ENCODE measurements at places on chromosomes 1 and 21.

- DNase-seq: no peak
Measured at GRCh38 chr1:173255214-173255813, 48.2 kb upstream of the TNFSF4 start.

DNA sequence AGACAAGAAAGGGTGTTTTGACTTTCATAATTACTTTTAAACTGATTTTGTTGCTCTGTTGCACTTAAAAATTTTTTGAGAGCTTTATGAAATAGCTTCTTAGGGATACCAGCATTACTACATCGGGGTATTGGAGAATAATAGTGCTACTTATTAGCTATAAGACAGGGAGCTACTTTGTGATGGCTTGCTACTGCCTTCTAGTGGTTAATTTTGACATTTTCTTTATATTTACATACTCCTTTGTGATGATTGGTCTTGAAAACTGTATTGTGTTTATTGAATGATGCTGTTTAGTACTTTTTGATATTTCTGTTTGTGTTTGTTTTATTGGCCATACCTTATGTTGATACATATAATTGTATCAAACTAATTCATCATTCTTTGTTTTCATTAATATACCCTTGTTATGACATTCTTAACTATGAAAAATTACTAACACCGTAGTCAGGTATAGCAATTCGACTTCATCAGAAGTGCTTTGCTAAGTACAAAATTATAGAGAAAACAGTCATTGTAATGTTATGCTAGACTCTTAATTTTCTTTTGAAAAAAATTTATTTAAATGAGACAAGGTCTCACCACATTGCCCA is 85.5 kb downstream of the CLIC4 start:
- no peak for DNase-seq

DNA sequence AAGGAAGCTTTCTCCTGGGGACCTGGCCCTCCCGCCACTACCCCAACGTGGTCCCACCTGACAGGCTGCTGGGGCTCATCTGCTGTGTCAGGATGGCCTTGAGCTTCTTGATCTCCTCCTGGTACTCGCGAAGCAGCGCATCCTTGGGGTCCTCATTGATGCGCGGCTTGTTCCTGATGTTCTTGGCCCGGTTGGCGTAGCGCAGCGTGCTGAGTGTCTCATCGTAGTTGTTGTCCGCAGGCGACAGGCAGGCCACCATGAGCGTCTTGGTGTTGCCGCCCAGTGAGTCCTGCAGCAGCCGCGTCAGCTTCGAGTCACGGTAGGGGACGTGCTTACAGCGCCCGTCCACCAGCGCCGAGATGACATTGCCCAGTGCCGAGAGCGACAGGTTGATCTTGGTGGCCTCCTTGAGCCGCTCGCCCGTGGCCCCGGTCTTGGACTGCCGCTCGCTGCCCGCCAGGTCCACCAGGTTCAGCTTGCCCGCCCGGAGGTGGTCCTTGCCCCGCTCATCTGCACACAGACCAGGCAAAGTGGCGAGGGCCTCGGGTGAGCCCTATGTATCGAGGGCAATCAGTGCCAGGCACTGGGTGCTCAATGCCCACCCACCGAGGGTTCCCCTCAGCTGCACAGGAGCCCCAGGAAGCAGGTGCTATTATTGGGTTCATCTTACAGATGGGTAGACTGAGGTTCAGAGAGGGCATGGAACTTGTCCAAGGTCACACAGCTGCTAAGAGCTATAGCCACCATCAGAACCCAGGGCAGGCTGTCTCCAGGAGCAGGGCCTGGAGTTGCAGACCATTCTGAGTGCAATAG is 13.2 kb downstream of the KIF17 start:
- DNase-seq: no peak

DNA sequence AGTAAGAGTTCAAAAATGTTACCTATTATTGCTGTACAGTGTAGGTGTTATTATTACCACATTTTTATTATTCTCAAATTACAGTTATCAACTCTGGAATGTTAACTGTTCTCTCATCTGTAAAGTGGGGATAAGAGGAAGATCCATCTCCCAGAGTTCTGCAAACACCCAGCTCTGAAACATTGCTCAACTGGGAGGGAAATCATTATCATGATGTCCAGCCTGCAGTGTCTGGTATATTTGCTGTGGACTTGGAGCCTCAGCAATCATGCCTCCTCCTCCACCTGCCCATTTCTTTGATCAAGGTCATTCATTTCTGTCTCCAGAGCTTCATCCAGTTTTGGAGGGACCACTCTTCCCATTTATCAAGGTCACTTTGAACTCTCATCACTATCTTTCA is 39.4 kb downstream of the C8A start:
- DNase-seq: no peak

DNA sequence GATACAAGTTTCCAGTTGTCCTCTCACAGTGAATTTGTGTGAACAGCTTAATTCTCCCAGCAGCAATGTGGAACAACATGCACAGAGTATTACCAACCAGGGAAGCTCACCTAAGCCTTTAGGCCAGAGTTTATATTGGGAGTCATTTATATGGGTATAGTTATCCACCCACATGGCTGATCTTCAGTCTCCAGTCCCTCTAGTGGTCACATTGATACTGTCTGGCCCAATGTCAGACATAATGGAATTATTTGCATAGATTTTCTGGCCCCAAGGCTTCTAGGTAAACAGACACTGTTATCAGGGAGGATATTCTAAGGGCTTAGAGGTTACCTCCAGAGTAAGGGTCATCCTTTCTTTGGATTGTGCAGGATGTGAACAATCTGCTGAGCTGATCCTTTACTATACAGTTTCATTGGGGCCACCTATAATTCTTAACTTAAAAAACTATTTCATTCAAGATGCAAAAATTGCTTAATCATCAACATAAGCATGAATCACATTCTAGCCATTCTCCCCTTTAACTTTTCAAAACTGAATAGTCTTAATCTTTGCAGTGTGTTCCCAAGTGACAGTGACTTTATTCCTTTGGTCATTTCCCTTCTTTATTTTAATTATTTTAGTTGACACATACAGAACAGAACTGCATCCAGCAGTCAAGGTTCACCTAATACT is 210.9 kb downstream of the LTN1 start:
- no peak for DNase-seq

- DNase-seq: no peak
Measured at GRCh38 chr1:188715566-188715965, 1762.1 kb downstream of the BRINP3 start.

DNA sequence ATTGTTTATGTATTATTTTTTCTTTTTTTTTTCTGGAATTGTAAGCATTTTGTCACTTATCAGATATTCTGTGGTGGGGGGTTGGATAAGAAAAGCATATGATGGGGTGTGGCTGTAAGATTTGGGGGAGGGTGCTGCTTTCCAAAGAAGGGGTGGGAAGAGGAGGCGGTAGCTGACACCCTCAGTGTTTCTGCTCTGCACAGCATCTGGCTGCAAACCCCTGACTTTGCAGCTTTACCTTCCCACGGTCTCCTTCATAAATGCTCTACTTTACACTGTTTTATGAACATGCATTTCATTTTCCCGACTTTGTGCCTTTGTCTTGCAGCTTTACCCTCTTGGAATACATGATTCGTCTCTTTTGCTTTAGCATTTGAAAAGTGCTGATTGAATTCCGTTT is 7.6 kb downstream of the FMN2 start:
- no peak for DNase-seq

GRCh38 chr1:240070188-240070587 is 21.5 kb upstream of the FMN2 start:
- DNase-seq: no peak

GRCh38 chr1:3313576-3313950 is 140.9 kb upstream of the ARHGEF16 start:
- DNase-seq: no peak

GRCh38 chr1:23562137-23562876 is 3.0 kb upstream of the ID3 start:
- DNase-seq: peak; percentile 73

- no peak for DNase-seq
Measured at GRCh38 chr1:2589431-2590232, 3.1 kb downstream of the PRXL2B start.

DNA sequence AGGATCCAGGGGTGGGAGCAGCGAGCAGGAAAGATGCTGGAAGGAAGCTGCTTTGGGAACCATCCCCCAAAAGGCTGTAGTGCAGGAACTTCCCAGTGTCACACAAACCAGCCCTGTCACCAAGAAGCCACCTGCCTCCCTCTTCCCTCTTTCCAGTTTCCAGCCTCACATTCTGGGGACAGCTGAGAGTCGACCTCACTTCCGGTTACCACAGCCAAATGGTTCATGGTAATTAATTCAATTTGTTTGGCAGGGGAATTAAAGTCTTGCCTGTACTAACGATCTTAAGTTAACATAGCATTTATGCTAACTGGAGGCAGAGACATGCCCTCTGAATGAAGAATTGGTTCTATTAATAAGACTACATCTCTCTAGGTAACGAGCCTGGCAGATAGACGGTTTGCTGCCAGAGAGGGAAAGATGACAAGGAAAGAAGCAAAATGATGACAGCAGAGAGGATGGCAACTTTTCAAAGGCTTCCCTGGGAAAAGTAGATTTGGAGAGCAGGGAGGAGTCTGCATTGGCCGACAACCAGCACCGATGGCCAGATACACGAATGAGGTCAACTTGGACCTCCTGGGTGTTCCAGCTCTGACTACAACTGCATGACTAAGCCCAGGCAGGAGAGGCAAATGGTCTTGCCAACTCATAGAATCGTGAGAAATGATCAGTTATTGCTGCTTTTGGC is 64.1 kb downstream of the TMCO4 start:
- no peak for DNase-seq

- no peak for DNase-seq
Measured at GRCh38 chr1:117416546-117417125, 49.4 kb downstream of the MAN1A2 start.

DNA sequence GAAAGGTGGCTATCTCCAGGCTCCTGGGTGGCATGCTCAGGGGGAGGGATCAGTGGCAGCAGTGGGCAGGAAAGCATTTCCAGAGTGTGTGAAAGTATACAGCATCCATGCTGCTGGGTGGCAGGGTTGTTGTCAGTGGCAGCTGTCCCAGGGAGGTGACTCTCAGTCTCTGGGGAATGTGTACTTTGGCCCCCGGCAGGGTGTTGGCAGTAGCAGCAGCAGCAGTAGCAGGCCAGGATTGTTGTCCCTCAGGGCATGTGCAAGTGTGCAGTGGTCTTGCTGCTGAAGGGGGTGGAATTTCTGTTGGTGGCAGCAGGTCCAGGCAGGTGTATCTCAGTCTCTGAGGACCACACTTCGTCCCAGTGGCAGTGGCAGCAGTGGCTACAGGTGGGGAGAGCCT is 71.7 kb upstream of the GUCA2B start:
- no peak for DNase-seq

DNA sequence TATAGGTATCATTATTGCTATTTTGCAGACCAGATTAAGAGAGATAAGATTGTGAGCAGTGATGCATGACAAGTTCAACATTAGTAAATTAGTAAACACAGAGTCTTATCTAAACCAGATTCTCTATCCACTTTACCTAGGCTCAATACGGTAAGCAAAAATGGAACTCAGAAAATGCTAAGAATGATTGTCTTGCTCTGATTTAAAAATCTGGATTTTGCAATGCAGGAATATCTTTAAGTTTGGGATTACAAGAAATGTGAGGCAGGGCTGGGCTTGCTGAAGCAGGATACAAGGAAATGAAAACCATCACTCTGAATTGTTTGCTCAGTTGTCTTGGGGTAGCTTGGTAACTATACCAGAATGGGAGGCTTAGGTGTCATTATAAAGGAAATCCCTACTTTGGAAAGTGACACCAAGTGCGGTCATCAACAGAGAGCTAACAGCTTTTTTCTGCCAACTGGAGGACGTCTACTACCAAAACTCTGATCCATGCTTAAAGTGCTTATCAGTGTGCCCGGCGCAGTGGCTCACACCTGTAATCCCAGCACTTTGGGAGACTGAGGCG is 332.7 kb upstream of the RUNX1 start:
- DNase-seq: no peak

GRCh38 chr1:54792686-54793282 is 8.3 kb downstream of the TTC22 start:
- DNase-seq: no peak

DNA sequence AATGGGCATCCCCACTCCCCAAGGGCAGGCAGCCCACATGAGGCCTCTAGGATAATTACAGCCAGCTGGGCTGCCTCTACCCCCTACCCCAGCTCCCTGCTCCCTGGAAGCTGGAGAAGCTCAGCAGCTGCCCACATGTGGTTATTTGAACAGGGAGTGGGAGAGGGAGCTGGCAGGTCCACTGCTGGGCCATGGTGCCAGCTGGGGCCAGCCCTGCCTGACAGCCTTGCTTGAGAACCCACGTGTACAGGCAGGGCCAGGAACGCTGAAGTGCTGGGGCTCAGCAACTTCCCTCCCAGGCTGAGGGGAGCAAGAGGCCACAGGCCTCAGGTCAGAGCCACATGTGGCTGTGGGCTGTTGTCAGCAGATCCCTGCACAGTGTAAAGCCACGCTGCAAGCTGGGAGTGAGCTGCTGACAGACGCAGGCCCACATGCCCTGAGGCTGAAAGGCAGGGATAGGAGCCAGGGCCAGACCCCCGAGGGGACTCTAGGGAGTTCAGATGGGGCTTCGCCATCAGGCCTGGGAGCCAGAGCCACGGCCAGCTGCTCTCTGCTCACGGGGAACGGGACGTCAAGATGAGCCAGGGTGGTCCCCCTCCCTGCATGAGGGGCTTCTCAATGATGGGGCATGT is 129.0 kb downstream of the SYF2 start:
- no peak for DNase-seq

DNA sequence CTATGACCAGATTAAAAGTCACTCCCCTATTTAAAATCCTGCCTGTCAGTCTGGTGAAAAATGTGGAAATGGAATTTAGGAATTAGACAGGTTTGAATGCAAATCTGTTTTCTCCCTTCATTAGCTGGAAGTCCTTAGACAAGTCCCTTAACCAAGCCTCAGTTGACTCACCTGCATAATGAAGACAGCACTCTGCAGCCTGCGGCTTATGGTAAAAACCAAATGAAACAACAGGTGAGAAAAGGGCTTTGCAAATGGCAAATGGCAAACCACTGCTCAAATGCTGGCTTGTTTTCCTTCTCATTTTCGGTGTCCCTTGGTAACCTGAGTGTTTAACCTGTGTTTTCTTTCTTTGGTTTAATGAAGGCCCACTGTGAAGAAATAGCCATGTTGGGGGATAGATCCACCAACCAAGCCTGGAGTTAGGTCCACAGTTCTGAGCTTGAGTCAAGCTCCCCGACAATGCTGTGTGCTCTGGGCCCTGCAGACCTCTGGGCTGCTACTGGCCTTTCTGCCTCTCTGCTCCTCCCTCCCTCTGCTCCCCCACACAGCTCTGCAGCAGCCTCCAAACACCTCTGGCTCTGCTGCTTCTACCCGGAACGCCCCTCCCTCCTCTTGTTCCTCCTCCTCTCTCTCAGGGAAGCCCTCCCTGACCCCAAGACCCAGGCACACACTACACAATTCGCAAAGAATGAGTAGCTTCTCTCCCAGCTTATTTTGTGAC is 641.8 kb downstream of the MATN1 start:
- DNase-seq: no peak

DNA sequence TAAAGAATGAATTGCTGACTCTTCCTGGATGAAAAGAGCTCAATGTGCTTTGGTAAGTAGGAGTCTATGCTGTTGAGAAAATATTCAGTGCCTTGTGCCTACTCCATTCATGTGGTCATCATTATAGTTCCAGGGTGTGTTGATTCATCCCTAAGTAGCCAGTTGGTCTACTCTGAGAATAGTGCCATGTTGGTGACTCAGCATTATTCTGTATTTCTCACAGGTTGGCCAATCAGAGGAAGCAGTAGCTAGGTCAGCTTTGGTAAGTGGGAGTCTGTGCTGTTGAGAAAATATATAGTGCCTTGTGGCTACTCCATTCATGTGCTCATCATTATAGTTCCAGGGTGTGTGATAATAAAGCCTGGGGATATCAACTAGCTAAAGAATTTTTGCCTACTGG is 397.3 kb downstream of the AGBL4 start:
- DNase-seq: no peak
